Ovary (tissue), 10 donors: ENCODE measurements at places on chromosomes 2 and 18.

DNA sequence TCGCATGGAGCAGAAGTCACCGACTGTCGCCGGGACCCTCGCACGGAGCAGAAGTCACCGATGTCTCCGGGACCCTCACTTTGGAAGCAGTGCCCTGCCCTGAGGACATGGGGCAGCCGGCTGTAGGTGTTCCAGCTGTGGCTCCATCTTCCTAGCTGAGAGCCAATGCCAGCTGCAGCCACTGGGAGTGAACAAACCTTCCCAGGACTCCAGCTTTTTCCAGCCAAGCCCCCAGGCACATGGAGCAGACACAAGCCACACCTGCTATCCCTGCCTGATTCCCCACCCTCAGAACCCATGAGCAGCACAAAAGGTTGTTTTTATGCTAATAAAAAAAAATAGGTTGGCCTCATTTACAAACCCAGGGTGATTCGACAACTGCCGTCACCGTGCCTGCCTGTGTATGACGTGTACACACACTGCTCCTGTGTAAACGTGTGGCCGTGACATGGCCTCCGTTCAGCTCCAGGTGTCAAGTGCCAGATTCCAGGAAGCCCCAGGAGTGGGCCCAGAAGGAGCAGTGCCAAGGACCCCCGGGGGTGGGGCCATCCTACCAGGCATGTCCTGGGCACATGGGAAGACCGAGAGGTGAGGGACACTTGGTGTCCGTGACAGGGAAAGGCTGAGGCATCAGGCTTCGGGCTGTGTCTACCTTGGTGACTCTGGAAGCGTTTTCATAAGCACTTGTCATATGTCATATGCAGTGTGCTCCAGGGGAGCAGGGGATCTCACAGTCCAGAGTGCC is 91.5 kb downstream of the EIPR1 start:
- no peak for DNase-seq

DNA sequence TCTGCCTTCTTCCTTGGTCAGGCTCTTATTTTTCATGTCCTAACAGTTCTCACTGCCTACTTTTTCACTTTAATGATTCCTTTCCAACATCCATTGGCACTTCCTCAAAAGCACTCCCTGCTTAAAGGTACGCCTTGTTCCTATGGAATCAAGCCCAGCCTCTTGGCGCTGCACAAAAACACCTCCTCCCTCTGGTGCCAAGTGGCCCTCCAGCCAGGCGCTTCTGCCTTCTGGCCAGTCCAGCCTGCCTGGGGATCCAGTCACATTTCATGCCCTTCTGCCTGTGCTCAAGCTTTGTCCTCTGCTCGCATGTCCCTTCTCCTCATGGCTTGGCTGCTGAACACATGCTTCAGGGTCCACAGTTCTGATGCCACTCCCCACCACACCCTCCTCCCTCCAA is 6.3 kb downstream of the TPRKB start:
- DNase-seq, result no peak

DNA sequence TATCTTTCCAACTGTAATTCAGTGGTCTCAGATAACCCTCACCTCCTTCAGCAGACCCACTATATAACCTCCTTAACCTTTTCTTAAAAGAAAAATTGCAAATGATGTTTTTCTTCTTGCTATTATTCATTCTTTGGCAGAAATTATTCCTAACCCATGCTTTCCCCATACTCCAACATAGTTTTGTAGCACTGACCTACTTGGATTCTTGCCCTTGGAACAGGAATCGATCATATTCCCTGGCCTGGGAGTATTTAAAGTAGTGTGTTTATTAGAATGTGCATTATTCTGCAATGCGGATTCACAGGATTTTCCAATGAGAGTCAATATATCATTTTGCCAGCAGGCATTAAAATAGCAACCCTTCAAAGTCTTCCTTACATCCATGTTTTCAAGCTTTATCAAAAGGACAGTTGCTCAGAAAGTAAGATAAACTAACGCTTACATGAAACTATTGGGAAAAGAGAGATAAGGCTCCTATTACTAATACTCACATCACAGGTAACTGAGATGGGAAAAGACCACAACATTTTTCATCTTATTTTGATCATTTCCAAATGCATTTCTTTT is 37.4 kb downstream of the CHN1 start:
- DNase-seq, result no peak

- DNase-seq, result no peak
Observed at GRCh38 chr2:26345283-26345544, 729 bp upstream of the SELENOI start.

DNA sequence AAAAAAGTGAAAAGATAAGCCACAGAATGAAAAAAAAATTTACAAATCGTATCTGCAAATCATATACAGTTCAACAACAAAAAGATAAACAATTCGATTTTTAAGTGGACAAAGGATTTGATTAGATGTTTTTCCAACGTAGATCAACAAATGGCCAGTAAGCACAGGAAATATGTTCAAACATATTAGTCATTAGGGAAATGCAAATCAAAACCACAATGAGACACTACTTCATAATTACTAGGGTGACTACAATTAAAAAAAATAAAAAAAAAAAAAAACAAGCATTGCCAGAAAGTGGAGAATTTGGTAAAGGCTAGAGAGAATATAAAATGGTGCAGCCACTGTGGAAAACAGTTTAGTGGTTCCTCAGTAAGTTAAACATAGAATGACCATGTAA is 38.3 kb upstream of the RNU4ATAC start:
- no peak for DNase-seq
